ENCODE measurements at places on chromosomes 16 and 17.

GRCh38 chr17:57603978-57604377, 141.1 kb downstream of the CCDC182 start:
- DNase-seq, result no peak

- no peak for DNase-seq
Observed at GRCh38 chr16:86455640-86456039, 54.7 kb upstream of the FOXF1 start.

DNA sequence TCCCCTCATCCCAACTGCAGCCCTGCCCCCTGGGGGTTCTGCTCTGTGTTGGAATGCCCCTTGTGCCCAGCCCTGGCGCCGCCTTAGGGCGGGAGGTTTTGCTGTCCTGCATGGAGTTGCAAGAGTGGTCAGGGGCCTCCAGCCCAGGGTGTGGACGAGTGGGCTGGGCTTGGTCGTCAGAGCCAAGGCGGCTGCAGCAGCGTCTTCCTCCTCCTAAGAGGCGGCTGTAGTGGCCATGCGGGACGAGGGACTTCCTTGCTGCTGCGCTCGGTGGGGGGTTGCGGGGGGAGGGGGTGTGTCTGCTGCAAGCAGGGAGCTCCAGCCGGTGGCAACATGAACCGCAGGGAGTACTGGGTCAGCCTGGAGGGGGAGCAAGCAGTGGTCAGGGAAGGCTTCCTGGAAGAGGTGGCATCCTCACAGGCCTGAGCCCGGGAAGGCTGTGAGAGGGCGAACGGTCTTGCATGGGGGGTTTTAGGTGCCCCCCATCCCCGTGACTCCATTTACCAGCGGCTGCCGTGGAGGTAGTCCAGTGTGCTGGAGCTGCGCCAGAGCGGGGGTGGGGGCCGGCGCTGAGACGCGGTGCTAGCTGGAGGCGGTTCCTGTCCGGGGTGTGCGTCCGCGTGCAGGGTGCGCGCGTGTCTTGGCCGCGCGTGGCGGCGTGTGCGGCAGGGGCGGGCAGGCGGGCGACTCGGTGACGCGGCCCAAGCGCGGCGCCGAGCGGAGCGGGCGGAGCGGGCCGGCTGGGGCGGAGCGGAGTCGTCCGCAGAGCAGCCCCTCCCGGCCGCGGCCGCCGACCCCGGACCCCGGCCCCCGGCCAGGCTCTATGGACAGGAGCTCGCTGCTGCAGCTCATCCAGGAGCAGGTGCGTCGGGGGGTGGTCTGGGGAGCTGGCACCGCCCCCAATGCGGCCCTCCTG, at the start of gene RHBDL1:
Gene RHBDL1, plus strand, starts transcription at position 704 of the 916 bp plus-strand sequence. Its CDS starts 120 bp downstream, at position 824.
- no peak for DNase-seq

DNA sequence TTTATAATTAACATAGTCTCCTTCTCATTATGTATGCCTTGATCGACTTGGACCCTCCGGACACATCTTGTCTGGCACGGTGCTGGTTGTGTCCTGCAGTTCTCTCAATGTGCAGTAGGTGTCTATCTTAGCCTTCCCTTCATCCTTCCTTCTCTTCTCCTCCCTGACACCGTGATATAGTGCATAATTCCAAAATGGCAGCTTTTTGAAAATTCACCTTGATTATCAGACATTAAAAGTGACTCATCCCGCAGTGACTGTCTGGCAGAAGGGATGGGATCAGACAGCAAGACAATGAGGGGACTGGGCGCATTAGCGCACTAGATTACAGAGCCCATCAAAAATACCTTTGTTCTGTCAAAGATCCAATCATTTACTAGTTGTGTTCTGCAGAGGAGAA, 70.0 kb upstream of the PMFBP1 start:
- peak; percentile 32 for DNase-seq

- no peak for DNase-seq
Observed at GRCh38 chr16:82829301-82829700, 202.5 kb downstream of the CDH13 start.

DNA sequence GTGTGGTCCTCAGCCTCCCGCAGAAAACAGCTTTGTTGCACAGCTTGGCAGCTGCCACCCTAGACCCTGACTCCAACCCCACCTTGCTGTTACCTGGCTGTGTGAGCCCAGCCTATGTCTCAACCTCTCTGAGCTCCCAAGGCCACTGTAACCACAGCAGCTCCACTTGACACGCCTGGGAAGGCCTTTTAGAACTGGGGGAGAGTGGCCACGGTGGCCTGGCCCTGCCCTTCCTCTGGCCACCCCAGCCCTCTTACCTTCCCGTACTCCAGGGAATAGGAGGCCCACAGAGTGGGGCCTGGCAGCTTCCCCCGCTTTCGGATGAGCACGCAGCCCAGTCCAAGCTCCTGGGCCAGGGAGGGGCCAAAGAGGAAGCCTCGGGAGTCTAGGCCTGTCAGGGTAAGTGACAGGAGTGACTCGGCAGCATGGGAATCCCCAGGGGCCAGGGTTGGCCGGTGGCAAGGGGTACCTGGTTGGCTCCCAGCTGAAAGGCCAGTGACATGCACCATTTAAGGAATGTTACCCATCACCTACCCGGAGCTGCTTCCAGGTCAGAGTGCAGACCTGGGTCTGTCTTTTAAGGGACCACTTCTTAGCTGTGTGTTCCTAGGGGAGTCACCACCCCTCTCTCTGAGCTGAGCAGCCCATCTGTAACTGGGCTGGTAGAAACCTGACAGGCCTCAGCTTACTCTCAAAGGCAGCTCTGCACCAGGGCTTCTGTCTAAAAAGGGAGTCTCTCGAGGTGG, 1.4 kb downstream of the APRT start:
- DNase-seq, result no peak

All from NCI-H226 (cell line).